ENCODE measurements at places on chromosomes 6 and 20. TPM values are rescaled to one million over a fixed set of nuclear protein-coding genes. Genes with fewer than 3 reads are reported as not detected.

Gene CFB
- 0.44 TPM for total RNA-seq

Gene HDGFL1
- 1.1 TPM for total RNA-seq

Gene TRAPPC3L
- total RNA-seq, result not detected

DNA sequence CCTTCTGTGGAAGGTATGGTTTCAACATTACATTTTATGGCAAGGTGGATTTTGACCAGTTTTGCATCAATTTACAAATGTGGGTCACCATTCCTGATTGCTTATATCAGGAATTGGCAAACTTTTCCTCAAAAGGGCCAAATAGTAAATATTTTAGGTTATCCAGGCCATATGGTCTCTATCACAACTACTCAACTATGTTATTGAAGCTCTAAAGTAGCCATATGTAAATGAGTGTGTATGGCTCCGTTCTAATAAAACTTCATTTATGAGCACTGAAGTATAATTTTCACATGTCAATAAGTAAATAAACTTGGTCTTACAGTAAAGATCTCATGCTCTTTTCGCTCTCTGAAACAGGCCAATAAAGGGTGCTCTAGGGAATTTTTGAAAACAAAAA, 362.7 kb upstream of the SASH1 start:
- DNase-seq, result no peak

DNA sequence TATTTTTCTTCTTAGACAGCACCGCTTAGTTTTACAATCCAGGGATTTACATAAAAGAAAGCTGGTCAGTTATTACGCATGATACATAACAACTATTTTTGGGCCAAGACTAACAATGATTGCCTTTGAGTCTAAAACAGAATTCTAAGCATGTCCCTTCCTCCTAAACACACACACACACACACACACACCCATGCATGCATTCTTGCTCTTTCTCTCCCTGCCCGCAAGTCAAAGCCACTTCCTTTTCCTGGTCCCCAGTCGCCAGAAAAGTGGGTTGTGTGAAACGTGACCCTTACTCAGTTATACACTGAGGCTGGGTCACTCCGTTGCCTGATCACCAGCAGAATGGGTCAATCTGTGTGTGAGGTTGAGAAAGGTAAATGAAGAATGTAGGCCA, 31.4 kb downstream of the FYN start:
- peak; percentile 60 for DNase-seq

DNA sequence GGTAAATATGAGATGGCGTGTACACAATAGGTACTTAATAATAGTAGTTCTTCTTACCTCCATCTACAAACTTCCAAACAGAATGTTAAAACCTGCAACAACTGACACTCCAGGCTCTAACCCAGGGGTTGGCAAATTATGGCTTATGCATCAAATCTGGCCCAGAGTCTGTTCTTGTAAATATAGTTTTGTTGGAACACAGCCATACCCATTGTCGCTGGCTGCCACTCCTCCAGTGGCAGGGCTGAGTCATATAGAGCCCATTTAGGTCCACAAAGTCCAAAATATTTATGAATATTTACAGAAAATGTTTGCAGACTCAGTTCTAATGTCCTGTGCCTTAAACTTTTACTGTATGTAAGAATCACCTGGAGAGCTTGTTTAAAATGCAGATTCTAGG, 69.9 kb upstream of the BTBD3 start:
- no peak for DNase-seq

DNA sequence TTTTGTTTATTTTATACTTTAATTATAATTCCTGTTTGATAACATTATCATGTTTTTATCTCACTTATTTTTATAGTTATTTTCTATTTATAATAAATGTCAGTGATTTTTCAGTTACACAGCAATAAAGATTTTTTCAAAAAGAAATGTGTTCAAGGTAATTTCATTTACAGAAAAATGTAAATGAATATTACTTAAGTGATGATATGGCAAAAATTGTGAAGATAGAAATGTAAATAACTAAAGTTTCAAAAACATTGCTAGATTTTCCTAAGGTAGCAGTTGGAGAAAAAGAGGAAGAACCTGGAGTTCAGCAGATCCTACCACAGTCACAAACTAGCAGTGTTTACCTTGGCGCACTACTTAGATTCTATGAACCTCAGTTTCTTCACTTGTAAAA, 202.6 kb downstream of the RFPL4B start:
- no peak for DNase-seq

GRCh38 chr6:30857549-30857948, 26.8 kb upstream of the DDR1 start:
- peak; percentile 51 for DNase-seq

GRCh38 chr6:20716865-20717264, 182.6 kb downstream of the CDKAL1 start:
- DNase-seq, result peak; percentile 54

Gene PDYN
- not detected for total RNA-seq

GRCh38 chr6:146968041-146968760, 236.0 kb upstream of the STXBP5 start:
- DNase-seq, result no peak

- DNase-seq, result peak; percentile 97
These were observed 114.9 kb upstream of the BTN3A2 start for GRCh38 chr6:26249957-26250697.

GRCh38 chr20:17023806-17024205, 203.0 kb upstream of the PCSK2 start:
- DNase-seq, result no peak

GRCh38 chr6:22926790-22927354, 357.5 kb downstream of the HDGFL1 start:
- no peak for DNase-seq

Gene TPD52L1
- total RNA-seq, result 0.28 TPM

Gene PRPH2
- not detected for total RNA-seq

Gene APCDD1L
- not detected for total RNA-seq

Gene SLC44A4
- total RNA-seq, result 0.56 TPM

- peak; percentile 84 for DNase-seq
These were observed 38.9 kb upstream of the TNFAIP3 start for GRCh38 chr6:137827977-137828810.

Gene KIAA1755
- total RNA-seq, result not detected

DNA sequence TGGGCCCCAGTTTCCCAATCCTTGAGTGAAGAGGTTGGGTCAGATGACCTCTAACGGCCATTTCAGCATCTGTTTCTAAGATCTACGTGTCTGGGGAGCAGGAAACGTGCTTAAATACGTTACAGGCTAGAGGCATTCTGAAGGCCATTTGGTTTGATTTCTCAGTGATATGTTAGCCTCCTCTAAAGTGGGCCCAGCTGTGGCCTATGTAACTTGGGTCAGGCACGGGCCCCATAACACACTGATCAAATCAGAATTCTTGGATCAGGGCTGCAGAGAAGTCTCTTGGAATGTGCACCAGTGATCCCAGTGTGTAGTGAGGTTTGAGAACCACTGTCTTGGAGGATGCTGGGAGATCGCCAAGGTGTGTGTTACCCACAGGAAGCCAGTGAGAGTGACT, 36.1 kb upstream of the TGM3 start:
- no peak for DNase-seq

- no peak for DNase-seq
These were observed 17.9 kb upstream of the ARMC12 start for GRCh38 chr6:35718911-35719381.

DNA sequence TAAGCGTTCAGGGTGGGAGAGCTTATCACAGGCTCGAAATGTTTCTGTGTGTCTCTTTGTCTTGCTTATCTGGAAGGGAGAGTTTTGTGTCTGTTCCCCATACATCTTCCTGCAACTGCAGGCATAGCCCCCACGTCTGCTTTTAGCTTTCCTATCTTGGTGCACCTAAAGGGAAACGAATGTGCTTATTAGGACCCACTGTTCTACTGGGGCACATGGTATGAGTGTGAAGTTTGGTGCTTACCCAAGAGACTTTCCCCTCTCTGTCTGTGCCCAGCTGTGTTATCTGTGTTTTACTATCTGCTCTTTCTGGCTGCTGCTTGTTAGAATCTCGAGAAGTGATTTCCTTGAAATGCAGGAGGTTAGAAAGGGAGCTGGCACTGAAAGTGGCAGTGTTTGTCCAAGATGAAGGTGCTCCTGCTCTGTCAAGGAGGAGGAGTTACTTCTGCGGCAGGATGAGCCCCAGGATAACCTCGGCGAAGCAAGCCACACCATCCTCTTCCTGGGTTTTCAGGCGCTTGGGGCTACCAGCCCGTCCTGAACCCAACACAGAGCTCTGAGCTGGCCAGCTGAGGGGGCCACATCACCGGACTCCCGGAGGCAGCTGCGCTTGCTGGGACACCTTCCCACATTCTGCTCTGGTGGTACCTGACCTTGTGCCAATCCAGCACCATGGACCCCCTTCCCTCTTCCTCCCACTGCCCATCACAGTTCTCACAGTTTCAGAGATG, 23.4 kb downstream of the DYNLT1 start:
- DNase-seq, result no peak

- no peak for DNase-seq
These were observed 3.6 kb upstream of the MYLK2 start for GRCh38 chr20:31815408-31816188.

DNA sequence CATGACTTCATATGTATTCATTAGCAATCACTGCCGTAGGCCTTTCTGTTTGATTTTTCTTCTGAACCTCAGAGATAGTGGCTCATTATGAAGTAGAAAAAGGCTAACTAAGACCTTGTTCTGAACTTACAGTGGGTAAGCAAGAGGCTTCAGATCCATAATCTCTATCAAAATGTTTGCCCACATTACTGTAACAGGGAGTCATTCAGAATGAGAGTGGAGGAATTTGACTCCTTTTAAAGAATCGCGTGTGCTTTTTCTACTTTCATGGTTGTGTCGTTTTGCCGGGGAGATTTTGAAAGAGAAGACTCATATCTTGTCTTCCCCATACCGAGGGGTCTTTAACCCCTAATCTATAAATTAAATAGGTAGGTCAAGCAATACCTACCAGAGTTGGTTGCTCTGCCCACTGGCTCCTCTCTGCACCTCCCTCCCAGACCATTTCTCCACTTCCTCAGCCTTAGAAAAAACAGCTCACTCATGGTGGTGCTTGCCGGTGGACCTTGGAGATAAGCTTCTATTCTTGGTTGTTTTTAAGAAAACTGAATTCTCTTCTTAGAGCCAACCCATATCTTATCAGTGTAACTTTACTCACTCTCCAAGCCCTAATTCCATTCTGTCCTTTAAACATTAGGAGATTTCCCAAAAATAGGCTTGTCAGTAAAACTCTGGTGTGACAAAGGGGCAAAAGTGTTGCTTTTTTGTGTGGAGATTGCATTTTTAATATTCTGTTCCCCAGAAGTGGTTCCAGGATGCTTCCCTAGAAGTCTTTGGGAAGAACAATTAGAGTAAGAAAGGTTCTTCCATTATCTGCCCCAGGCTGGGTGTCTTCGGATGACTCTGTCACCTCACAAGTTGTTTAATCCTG, 56.6 kb downstream of the E2F3 start:
- DNase-seq, result no peak

DNA sequence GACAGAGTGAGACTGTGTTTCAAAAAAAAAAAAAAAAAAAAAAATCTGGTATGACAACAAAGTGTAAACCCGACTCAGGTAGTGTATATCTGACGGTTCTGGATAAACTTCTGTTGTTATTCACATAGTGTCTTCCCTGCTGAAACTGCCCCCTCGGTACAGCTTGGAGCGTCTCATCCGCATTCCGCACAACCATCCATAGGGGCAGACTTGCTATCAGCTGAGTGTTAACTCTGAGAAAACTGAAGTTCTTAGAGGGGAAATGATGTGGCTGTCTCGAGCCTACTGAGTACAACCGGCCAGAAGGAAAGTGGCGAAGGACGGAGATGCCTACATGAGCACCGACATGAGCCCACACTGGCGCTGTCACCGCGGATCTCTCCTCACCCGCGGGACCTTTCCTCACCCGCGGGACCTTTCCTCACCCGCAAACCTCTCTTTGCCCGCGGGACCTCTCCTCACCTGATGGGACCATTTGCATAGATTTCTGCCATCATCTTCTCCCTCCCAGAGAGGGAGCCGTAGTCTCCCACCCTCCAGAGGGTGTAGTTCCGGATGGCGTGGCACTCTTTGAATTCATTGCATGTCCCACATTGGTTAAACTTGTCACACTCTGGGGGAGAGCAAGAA, 9.8 kb downstream of the CTSZ start:
- DNase-seq, result no peak

Gene PSORS1C2
- total RNA-seq, result not detected

Gene ADGRF5
- total RNA-seq, result 0.13 TPM

DNA sequence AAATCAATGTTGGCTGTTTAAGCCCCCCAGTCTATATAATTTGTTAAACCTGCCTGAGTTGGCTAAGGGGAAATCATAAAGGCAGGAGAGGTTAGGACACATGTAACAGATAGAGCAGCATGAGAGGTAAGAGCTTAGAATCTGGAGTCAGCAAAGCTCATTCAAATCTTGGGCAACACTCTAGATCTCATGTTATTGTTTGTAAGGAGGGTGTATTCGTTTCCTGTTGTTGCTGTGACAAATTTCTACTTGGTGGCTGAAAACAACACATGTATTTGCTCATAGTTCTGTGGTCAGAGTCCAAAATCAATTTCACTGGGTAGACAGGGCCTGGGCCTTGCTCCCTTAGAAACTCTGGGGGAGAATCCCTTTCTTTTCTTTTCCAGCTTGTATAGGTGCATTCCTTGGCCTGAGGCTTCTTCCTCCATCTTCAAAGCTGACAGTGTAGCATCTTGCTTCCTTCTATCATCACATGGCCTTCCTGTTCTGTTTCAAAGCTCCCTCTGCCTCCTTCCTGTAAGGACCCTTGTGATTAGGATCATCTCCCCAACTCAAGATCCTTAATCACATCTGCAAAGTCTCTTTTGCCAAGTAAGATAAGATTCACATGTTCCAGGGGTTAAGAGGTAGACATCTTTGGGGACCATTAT, 4.4 kb downstream of the LY86 start:
- DNase-seq, result no peak

DNA sequence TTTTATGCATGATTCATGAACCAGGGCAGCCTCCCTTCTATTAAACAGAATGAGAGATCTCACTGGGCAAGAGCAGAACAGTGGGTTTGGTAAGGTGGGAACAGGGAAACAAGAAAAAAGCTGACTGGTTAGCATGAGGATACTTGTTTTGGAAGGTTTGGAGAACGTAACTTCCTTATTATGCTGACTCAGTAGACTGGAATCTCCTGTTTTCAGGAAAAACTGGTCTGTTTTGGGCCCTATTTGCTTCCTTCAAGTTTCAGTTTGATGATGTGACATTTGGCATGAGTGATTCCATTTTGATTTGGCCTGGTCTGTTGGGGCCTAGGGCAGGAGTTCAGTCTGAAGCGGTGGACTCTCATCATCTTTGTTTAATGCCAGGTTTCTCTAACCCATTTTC, 172.0 kb downstream of the MYLK4 start:
- no peak for DNase-seq

DNA sequence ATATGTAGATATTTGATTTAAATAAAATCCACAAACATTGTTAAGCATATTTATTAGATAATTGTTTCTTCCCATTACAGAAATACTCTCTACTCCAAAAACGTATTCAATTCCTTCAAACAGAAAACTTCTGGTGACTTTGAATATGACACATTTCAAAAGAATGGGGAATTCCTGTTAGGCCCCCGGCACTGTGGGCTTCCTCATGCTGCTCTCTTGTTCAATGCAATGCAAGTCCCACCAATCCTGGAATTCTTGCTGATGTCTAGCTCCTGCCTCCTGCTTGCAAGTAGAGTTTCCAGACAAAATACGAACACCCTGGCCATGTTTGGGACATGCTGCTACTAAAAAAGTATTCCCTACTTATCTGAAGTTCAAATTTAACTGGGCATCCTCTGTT, 544.1 kb downstream of the QKI start:
- no peak for DNase-seq

Measured in GM12878 (cell line).